ENCODE measurements at places on chromosomes 12 and 14. TPM values are rescaled to one million over a fixed set of nuclear protein-coding genes. Genes with fewer than 3 reads are reported as not detected.

DNA sequence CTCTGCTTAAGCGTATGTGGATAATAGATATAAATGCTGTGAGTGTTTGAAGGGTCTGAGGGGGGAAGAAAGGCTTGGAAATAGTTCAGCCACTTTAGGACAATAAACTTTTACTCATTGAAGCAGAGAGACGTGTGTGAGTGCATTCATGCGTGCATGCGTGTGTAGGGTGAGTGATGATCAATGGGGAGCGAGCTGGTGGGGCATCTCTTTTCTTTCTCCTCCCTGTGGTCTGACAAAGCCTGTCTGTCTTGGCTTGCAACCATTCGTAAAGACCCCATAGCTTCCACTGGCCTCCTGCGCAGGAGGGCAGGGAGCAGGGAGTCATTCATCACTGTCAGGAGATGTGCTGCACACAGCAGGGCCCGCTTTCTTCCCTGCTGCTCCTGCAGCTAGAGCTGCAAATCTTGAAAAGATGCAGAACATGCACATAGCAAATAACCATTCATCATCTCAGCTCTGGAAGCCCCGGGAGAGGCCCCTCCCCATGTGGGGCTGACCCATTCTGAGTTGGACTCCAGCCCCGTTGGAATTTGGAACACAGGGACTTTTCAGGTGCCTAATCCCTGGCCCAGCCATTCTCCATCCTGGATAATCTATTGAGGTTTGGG is 223.2 kb downstream of the PPM1H start:
- peak; percentile 74 for DNase-seq

- peak; percentile 84 for DNase-seq
These were observed 34.9 kb downstream of the KRT80 start for GRCh38 chr12:52156757-52157565.

DNA sequence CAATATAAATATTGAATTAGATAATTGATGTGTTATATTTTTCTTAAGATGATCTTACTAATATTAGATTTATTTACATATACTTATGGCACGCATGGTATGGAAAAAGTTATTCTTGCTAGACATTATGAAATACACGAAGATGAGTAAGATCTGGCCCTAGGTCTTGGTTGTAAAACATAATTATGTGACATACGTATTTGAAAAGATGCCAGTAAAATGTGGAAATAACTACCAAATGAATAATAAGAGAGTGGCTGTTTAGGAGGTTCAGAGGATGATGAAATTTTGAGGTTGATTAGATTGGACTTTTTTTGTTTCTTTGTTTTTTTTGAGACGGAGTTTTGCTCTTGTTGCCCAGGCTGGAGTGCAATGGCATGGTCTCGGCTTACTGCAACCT is 41.3 kb downstream of the FANCM start:
- no peak for DNase-seq

DNA sequence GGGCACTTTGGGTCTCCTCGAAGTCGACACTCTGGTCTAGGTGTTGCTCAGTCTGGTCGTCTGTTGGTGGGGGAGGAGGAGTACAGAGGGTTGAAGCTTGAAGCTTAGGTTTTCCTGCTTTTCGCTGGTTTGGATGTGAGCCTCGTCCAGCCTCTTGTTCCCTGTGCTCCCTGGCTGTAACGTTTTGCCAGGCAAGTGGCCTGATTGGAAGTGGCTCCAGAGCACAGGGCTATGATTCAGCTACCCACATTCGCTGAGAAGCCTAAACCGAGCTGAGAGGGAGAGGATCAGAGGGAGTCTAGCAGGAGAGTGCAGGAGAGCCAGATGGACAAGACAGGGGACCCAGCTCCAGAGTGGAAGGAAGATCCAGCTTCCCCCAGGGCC is 6.1 kb downstream of the HOXC10 start:
- no peak for DNase-seq

GRCh38 chr12:27014859-27015729 is 910 bp upstream of the TM7SF3 start:
- no peak for DNase-seq

DNA sequence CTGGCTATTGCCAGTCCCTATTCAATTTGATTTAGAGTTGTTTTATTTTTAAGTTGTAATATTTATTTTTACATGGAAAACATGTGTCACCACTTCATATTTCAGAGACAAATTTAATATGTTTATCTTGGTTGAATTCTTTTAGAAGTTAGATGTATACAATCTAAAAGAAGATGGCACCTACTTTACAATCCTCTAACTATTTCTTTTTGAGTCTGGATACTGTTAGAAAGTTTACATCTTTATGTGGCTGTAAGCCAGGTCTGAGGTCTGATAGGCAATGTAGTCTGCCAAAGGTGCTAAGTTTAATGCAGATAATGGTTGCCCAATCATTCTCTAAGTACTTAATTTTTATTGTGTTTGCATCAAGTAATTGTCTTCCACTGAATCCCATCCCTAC is 7.2 kb upstream of the LMO3 start:
- DNase-seq: no peak

GRCh38 chr12:15225136-15225862 is 4.1 kb upstream of the RERG start:
- DNase-seq: no peak

The TMEM229B gene
- total RNA-seq: 0.12 TPM

DNA sequence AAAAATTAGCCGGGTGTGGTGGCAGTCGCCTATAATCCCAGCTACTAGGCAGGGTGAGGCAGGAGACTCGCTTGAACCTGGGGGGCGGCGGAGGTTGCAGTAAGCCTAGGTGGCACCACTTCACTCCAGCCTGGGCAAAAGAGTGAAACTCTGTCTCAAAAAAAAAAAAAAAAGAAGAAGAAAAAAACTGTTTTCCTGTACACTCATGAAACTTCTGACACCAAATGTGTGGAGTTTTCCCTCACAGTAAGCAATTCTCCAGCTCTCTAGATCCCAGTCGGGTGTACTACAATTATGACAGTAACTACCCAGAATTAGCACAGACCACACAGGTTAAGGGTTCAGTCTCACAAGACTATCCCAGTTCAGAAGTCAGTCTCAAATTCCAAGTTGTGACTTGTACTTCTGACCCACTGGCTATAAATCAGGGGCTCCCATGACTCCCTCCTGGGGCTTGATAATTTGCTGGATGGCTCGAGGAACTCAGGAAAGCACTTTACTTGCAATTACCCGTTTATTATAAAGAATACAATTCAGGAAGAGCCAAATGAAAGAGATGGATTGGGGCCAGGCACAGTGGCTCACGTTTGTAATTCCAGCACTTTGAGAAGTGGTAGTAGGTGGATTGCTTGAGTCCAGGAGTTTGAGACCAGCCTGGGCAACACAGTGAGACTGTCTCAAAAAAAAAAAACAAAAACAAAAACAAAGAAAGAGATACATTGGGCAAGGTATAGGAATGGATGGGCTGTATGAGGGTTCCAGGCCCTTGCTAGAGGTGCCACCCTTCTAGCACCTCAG is 12.4 kb upstream of the ARF6 start:
- DNase-seq: no peak

The EXOC3L4 gene
- not detected for total RNA-seq

GRCh38 chr12:85834378-85834777 is 1.8 kb downstream of the RASSF9 start:
- no peak for DNase-seq

DNA sequence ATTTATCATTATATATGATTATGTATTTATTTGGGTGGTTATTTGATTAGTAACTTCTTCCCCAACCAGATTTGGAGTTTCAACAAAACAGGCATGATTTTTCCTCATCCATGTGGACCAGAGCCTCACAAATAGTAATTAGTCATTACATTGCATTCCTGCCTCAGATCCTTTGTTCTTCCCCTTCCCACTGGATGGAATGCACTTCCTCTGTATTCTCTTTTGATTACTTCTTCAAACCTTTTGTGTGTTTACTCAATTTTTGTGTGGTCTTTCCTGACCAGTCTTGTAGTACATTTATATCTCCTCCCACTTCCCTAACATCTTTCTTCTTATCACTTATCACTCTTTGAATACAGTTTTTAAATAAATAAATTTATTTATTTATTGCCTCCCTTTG is 15.5 kb downstream of the SYT1 start:
- DNase-seq: peak; percentile 63

Data from neural progenitor cell (in vitro differentiated cells).